Activated naive CD4-positive, alpha-beta T cell treated with anti-CD3 and anti-CD28 coated beads, Interleukin-2, amount 10 ng/mL, durations not matched to agents 7 days and 5 days (primary cell): ENCODE measurements at places on chromosomes 2 and 18.

- no peak for DNase-seq
Observed at GRCh38 chr2:99851811-99852210, 290.6 kb downstream of the AFF3 start.

- DNase-seq = no peak
Observed at GRCh38 chr2:56248965-56249742, 65.4 kb downstream of the CCDC85A start.

DNA sequence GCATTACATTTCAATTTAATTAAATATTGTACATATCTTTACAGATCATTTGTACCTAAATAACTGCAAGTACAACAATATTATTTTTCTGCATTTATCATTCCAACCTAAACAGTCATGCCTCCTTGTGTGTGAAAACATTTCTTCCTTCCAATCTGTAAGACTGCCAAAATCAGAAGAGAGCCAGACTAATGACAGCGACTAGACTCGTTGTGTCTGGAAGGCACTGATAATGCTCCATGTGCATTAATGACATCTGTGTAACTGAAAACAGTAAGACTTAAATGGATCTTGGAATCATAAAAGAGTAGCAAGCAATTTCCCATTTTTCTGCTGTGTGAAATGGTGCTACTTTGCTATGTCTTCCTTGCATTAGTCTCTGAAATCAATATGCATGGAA, 278.0 kb upstream of the DSEL start:
- no peak for DNase-seq

GRCh38 chr2:14231391-14231898, 401.1 kb upstream of the LRATD1 start:
- no peak for DNase-seq

- DNase-seq = peak; percentile 64
Observed at GRCh38 chr2:148540022-148540421, 104.5 kb upstream of the EPC2 start.

DNA sequence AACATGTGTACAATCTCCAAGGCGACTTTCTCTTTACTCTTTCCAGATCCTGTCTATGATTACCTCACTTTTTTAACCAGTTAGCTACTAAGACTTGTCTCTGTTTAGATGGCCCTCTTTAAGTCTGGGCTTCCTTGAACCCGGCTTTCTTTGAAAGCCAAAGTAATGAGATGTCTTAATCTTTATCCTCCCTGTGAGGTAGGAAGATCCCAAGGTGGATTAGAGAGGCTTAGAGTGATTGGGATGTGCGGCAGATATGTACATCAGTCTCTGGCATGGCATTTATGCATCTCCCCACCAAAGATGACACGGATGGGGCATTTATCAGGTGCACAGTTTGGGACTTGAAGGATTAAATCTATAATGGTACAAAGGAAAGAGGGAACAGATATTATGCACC, 186.3 kb downstream of the FSHR start:
- no peak for DNase-seq

- DNase-seq = peak; percentile 46
Observed at GRCh38 chr2:26922405-26923188, 47.8 kb upstream of the MAPRE3 start.

- DNase-seq = no peak
Observed at GRCh38 chr18:45571714-45572113, 43.6 kb upstream of the SLC14A2 start.

- DNase-seq = no peak
Observed at GRCh38 chr2:133171393-133172004, 396.8 kb downstream of the NCKAP5 start.

DNA sequence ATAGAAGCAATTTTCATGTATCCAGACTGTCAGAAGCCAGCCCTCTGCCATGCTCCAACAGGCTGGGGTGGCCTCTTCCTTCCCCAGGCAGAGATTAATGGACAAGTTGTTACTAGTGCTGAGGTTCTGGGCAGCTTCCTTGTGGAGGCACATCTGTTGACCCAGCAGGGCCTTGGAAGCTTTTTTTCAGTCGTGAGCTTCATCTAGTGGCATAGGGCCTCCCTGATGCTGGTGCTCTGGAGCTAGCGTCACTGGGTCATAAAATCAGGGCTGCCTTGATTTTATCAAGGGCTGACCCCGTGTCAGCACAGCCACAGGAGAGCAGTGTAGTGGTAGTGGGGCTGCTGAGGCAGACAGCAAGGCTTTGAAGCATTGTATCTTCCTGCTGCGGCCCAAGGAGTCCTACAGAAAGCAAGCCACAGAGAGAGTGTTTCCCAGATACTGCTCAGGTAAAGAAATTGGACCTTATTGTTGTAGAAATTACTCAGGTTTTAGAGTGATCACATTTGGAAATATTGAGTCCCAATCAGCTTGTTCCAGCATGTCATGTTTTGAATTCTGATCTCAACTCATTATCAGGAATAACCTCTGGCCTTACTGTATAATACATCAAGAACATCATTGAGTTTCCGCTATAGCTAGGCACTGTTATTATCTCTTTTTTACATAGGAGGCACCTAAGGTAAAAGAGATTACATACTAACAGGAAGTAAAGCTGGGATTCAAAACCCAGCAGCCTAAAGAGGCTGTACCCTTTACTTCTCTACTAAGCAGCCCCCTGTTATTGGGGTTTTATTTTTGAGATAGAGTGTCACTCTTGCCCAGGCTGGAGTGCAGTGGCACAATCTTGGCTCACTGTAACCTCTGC, 92.3 kb upstream of the ALPP start:
- no peak for DNase-seq

- DNase-seq = no peak
Observed at GRCh38 chr2:96977631-96978195, 8.7 kb downstream of the FAM178B start.

DNA sequence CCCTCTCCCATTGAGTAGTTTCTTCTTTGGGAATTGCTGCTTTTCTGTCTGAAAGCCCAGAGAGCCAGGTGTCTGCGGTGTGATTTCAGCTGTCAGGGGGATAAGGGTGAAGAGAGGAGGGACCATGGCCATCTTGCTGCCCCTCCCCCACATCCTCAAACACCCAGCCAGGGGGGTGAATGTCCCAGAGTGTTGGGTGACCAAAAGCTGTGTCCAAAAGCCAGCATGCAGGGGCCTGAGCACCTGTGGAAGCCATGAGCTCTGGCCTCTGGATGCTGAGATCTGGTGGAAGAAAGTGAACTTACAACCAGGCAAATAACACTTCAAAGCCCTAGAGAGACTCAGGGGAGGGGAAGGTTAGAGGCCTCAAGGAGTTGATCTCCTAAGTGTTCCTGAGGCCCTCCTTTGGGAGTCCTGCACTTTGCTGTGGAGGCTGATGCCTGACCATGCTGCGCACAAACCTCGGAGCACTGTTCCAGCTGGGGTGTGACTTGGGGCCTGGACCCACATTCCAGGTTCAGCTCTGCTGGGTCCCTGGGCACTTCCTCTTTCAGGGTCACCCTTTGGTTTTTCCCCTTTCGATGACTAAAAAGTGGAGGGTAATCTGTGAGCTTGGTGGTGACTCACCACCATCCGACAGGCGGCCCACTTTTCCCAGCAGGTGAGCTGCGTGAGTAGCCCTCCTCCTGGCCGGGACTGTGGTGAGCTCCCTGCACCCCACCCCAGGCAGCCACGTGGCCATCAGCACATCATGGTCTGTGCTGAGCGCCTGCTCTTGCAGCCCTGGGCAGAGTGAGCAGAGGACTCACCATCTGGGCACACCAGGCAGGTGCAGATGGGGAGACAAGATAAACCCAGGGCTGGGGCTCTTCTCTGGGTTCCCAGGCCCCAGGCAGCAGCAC, 66.8 kb upstream of the FOSL2 start:
- no peak for DNase-seq

- DNase-seq = no peak
Observed at GRCh38 chr2:112876257-112876970, 34.6 kb upstream of the IL37 start.

GRCh38 chr18:26071725-26072124, 18.7 kb downstream of the SS18 start:
- no peak for DNase-seq

- no peak for DNase-seq
Observed at GRCh38 chr2:170968205-170969003, 39.4 kb downstream of the GORASP2 start.

DNA sequence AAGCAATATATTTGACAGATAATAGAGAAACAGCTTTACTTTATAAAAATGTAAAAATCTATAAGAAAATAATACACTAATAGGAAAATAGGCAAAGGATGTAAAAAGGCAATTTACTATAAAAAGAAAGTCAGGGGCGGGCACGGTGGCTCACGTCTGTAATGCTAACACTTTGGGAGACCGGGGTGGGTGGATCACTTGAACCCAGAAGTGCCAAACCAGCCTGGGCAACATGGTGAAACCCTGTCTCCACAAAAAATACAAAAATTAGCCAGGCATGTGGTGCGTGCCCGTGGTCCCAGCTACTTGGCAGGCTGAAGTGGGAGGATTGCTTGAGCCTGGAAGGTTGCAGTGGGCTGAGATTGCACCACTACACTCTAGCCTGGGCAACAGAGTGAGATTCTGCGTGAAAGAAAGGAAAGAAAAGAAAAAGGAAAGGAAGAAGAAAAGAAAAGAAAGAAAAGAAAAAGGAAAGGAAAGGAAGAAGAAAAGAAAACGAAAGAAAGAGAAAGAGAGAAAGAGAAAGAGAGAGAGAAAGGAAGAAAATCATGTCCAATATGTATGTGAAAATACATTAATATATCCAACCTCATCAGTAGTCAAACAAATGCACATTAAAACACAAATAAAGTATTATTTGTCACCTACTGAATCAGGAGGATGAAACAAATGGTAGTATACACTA, 65.1 kb downstream of the ADD2 start:
- no peak for DNase-seq

DNA sequence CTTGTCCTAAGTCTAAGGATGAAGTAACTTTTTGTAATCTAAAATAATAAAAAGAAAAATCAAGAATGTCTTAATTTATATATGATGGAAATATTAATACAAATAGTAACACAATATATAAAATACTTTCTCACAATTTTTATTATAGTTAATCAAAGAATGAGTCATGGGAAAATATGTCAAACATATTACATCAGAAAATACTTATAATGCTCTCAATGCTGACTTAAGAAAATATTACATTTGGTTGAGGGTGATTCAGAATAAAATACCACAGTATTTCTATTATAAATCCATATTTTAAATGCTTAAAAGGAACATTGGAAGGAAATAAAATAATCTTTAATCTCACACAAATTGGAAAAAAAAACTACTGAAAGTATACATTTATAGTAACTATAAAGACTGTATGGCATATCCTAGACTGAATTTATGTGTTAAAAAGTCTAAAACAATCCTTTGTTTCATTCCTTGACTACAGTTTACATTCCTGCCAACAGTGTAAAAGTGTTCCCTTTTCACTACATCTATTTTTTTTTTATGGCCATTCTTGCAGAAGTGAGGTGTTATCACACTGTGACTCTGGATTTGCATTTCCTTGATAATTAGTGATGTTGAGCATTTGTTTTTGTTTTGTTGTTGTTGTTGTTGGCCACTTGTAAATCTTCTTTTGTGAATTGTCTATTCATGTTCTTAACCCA, 1573.5 kb upstream of the ACVR2A start:
- DNase-seq = no peak

DNA sequence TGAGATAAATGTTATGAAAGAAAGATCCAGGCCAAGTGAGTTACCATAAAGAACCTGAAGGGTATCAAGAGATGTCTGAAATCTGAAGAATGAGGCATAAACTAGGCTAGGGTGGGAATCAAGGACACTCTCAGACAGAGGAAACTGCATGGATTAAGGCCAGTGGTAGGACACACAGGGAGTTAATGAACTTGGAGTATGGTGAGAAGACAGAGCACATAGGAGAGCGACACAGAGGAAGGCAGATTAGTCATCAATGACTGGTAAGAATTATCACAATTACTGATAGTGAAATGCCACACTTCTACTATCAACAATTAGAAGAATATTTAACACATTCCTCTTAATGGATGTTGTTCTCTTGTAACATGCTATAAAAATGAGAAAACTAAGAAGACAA, 76.9 kb downstream of the TTC21B start:
- DNase-seq = no peak

- peak; percentile 59 for DNase-seq
Observed at GRCh38 chr2:25041307-25041927, 459 bp upstream of the EFR3B start.

GRCh38 chr18:26869640-26870039, 4.1 kb upstream of the AQP4 start:
- DNase-seq = no peak

DNA sequence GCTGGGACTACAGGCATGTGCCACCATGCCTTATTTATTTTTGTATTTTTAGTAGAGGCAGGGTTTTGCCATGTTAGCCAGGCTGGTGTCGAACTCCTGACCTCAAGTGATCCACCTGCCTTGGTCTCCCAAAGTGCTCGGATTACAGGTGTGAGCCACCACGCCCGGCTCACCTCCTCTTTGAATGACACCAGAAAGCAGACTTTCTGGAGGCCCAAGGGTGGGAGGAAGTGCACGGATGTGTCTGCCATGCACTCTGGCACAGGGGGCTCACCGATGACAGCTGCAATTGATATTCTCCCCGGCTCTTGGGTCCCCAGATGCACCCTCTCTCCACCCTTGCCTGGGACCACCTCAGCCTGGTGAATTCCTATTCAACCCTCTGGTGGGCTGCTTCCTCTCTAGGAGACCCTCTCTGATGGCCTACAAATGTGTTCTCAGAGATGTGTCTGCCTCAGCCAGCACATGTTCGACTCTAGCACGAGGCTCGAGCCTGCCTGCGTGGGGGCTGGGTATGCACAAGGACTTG, 87.3 kb downstream of the SEPTIN10 start:
- DNase-seq = no peak

DNA sequence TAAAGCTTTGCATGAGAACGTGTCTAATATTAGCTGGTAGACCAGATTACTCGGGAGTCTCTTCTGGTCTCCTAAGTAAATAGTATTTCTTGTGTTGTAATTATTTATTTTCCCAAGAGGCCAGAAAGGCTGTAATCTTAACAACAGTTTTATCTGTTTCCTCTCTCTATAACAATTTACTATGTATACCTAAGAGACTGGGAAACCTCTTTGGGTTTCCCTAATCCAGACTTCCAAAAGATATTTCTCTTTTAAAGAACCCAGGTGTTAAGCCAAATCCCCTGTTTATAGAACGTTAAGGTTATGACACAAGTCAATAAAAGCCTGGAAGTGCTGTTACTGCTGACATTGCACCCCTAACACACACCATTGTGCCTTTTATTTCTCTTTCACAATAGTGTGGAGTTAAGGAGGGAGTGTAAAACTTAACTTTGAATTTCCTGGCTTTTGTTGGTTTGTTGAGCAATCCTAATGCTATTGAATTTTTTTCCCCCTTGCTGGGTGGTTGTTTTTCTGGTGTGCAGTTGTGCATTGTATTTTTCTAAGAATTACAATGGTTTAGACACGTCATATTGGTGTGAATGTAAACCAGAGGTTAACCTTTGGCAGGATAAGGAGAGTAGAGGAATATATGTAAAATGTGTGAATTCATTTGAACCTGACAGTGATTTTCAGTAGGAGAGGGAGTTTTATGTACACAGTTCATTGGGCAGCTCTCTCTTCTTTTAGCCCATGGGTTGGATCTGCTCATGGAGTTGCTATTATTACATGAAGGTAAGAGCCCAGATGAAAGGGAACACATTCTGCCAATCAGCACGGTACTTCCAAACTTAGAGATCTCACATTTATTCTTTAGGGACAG, 192.8 kb downstream of the MTX2 start:
- no peak for DNase-seq
